ENCODE measurements at places on chromosomes 12 and 14.

DNA sequence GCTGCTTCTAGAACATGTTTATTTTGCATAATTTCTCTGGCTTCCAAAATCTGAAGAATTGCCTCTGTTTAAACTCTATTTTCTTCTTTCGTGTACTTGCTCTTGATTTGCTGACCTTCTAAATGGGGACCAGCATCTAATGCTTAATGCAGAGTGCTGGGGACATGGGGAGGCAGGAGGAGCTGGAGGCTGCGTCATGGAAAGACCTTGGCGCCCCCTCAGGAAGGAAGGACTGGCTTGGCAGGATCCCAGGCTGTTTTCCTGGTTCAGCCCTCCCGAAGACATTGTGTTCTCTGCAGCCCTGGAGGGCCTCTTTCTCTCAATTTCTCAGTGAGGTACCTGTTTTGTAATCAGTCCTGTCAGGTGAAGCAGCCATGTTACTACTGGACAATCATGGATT, 5.5 kb downstream of the PRKCH start:
- peak; percentile 88 for DNase-seq
- peak overlapping the region; percentile 15 for H3K4me3 ChIP-seq
- H3K27me3 ChIP-seq: no peaks in the 10 kb centered on the region
- H3K4me1 ChIP-seq: peaks cover 29% of the 10 kb centered on the region
- peak overlapping the region; percentile 79 for H3K27ac ChIP-seq
- H3K36me3 ChIP-seq: no peaks in the 10 kb centered on the region

- no peak overlapping the region for H3K4me3 ChIP-seq
- H3K27ac ChIP-seq: no peak overlapping the region
- peaks cover 3% of the 10 kb centered on the region for H3K27me3 ChIP-seq
- DNase-seq: no peak
- H3K4me1 ChIP-seq: no peaks in the 10 kb centered on the region
- no peaks in the 10 kb centered on the region for H3K36me3 ChIP-seq
Observed at GRCh38 chr12:48580831-48581230, 11.0 kb upstream of the LALBA start.

- no peak overlapping the region for H3K4me3 ChIP-seq
- DNase-seq: no peak
- no peaks in the 10 kb centered on the region for H3K4me1 ChIP-seq
- no peaks in the 10 kb centered on the region for H3K27me3 ChIP-seq
- no peak overlapping the region for H3K27ac ChIP-seq
Observed at GRCh38 chr14:22174412-22175277, 414.4 kb downstream of the DAD1 start.

DNA sequence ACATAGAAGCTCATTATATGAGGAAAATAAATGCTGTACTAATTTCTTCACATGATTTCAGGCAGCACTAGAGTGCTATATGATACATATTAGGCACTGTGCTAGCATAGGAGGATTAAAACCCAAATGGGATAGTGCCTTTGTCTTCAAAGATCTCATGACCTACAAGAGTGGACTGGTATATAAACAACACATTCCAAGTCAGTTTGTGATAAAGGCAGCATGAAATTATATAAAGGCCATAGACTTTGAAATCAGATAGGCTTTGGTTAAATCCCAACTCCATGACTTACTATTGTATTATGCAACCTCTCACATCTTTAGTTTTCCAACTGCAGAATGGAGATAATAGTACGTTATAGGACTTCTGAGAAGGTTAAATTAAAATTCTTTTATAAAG, 179.7 kb downstream of the RAD51B start:
- no peaks in the 10 kb centered on the region for H3K27me3 ChIP-seq
- no peaks in the 10 kb centered on the region for H3K4me1 ChIP-seq
- H3K4me3 ChIP-seq: no peak overlapping the region
- no peak for DNase-seq
- no peaks in the 10 kb centered on the region for H3K36me3 ChIP-seq
- no peak overlapping the region for H3K27ac ChIP-seq

- peaks cover 21% of the 10 kb centered on the region for H3K4me1 ChIP-seq
- H3K36me3 ChIP-seq: peaks cover 54% of the 10 kb centered on the region
- no peaks in the 10 kb centered on the region for H3K27me3 ChIP-seq
- no peak overlapping the region for H3K4me3 ChIP-seq
- H3K27ac ChIP-seq: no peak overlapping the region
Observed at GRCh38 chr14:22926316-22926715, 2.9 kb downstream of the PRMT5 start.

- H3K4me1 ChIP-seq: peaks cover 42% of the 10 kb centered on the region
- H3K36me3 ChIP-seq: peaks cover 30% of the 10 kb centered on the region
- H3K4me3 ChIP-seq: no peak overlapping the region
- H3K27me3 ChIP-seq: no peaks in the 10 kb centered on the region
Observed at GRCh38 chr14:20472536-20473169, 3.4 kb downstream of the PNP start.

GRCh38 chr12:89156862-89157262, 195.4 kb downstream of the DUSP6 start:
- H3K27ac ChIP-seq: no peak overlapping the region
- DNase-seq: no peak
- no peaks in the 10 kb centered on the region for H3K36me3 ChIP-seq
- H3K4me1 ChIP-seq: peaks cover 4% of the 10 kb centered on the region
- H3K4me3 ChIP-seq: no peak overlapping the region

All from heart left ventricle (tissue), 16 donors.